Activated gamma-delta T cell treated with Interleukin-2 at 50 U/mL for 16 hours (primary cell): ENCODE measurements at places on chromosomes 2 and 18.

DNA sequence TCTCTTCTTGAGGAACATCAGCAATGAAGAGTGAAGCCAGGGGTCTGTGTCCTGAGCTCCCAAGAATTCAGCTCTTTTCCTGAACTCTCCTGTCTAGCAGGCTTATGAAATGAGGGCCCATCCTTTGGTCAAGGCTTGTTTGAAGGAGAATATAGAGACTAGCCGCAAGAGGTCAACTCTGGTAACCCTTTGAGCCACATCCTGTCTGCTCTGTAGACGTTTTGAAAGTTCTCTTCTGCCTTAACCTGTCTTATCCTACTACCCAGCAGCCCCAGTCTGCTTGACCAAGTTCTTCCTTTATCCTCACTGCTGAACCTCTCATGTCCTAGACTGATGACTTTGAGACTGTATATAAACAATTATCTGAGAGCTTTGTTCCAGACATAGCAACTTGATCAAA lies 5.4 kb downstream of the SEMA4F start:
- DNase-seq: no peak

DNA sequence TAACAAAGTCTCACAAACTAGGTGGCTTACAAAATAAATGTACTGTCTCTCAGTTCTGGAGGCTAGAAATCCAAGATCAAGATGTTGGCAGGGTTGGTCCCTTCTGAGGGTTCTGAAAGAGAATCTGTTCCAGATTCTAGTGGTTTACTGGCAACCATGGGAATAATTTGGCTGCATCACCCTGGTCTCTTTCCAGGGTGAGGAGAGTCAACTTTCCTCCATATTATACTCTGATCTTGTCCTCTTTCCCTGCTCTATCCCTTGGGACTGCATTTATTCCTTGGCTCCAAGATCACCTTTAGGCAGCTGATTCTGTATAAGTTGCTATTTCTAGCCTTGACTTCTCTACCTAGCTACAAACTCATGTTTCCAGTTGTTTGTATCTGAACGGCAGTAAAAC lies 35.2 kb downstream of the SLC40A1 start:
- DNase-seq: no peak

DNA sequence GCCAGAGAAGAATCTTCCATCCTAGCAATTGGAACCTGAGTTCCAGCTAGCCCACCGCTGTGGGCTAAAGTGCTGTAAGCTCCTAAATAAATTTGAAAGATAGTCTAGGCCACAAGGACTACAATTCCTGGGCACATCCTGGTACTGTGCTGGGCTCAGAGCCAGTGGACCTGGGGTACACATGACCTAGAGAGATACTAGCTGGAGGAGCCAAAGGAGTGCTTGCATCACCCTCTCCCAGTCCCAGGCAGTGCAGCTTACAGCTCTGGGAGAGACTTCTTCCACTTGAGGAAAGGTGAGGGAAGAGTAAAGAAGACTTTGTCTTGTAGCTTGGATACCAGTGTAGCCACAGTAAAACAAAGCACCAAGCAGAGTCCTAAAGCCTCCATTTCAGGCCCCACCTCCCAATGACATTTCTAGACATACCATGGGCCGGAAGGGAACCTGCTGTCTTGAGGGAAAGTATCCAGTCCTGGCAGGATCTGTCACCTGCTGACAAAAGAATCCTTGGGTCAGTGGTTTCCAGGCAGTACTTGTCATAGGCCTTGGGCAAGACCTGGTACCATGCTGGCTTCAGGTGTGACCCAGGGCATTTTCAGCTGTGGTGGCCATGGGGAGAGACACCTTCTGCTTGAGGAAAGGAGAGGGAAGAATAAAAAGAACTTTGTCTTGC lies 89.5 kb downstream of the TMEM185B start:
- DNase-seq: no peak

- DNase-seq: no peak
These were observed at the start of gene SULT6B1 for GRCh38 chr2:37188570-37188969. Gene SULT6B1 (minus strand): TSS chr2:37188670. CDS start chr2:37188640, 30 bp downstream.

- no peak for DNase-seq
These were observed 90.5 kb downstream of the KLHL29 start for GRCh38 chr2:23475473-23475872.

DNA sequence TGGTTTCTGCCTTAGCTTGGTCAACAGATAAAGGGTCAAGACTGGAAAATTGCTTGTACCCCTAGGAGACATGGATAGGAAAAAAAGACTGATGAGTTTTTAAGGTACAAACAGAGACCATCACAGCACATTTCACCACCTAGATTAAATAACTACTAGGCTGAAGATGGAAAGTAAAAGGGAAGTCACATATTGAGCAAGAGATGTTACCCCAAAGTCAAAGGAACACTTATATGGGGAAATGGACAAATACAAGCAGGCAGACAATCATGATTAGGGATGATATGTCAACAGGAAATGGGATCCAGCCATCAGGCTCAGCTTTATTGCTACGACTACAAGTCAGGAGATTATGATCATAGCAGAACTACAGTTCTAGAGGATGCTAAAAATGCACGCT lies 1643.1 kb upstream of the CELF4 start:
- DNase-seq: no peak

GRCh38 chr2:43405829-43406228 lies 179.4 kb upstream of the ZFP36L2 start:
- no peak for DNase-seq

DNA sequence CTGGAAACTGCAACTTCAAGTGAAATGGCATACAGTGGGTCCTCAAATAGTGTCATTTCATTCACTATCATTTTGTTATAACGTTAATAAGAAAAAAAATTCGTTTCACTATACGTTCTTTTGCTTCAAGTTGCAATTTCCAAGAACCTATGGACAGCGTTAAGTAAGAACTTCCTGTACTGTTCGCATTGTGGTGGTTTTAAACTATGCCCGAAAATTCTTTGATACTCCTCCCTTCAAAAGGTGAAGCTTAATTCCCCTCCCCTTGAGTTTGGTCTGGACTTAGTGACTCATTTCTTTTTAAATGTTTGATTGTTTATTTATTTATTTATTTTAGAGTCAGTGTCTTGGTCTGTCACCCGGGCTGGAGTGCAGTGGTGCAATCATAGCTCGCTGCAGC lies 20.7 kb downstream of the GNLY start:
- no peak for DNase-seq

- DNase-seq: no peak
These were observed 222.5 kb upstream of the COPS8 start for GRCh38 chr2:236862961-236863728.

- DNase-seq: no peak
These were observed 10.5 kb upstream of the SLC1A4 start for GRCh38 chr2:64978514-64979268.
